MCF 10A (cell line): ENCODE measurements at places on chromosomes 4 and X. TPM values are rescaled to one million over a fixed set of nuclear protein-coding genes. Genes with fewer than 3 reads are reported as not detected.
A peak's percentile ranks its signal among the peaks of the same experiment; 100 is the strongest.

DNA sequence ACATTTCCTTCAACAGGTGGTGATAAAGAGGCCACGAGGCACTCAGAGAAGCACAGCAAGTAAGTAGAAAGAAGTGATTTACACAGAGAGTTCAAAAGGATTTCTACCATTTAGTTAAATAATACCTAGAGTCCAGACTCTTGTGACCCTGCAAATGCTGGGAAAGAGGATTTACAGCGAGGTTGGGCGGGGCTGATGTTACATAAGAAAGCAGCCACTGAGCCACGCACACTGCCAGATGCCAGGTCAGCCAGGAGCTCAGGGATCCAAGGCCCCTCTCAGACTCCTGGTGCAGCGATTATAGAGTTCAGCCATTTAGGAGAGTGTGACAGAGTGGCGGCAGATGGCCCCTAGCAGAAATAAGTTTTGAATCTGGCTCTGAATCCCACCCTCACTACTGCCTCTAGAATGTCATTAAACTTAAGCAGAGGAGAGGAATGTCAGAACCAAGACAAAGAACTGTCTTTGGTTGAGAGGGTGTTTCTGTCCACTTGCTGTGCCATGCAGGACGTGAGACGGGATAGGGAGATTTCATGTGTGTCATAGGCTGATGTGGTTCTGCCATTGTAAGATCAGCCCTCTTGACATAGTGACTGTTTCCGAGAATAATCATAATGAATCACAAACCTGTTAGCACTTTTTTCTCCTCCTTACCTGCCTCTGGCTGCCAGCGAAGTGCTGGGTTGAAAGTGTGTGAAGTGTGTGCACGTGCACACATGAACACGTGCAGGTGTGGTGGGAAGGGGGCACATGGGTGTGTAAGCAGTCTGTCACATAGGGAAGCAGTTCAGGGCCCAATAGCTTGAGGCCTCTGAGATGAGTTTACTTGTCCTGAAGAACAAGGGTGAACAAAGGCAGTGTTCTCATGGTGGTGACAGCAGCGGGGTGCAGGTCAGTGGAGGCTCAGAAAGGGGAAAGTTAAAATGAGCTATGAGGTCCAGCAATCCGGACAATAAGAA lies 50.1 kb downstream of the MFAP3L start:
- no peak for DNase-seq
- no peak overlapping the region for H3K27ac ChIP-seq
- no peak overlapping the region for H3K4me3 ChIP-seq
- no peaks in the 10 kb centered on the region for H3K36me3 ChIP-seq
- no peaks in the 10 kb centered on the region for H3K4me1 ChIP-seq

DNA sequence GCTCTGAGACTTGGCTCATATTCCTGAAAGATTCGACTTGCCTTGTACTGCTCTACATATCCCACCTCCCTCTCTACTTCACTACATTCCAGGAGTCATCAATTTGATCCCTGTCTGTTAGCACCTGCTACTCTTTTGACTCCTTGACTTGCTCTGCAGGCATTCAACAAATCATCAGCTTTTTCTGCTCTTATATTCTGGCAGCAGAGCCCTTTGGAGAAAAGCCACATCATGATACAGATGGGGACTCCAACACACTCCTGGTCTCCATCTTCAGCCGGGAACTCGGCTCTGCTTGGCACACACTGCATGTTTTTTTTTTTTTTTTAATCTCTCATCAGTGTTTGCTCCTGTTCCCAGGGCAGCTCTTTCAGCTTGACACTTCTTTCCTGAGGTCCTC lies 293.2 kb upstream of the LCORL start:
- H3K36me3 ChIP-seq = no peaks in the 10 kb centered on the region
- H3K4me3 ChIP-seq = no peak overlapping the region
- no peaks in the 10 kb centered on the region for H3K27me3 ChIP-seq
- no peak for DNase-seq
- H3K4me1 ChIP-seq = no peaks in the 10 kb centered on the region

GRCh38 chr4:1238676-1239000 lies 10.3 kb downstream of the CTBP1 start:
- H3K4me1 ChIP-seq = no peaks in the 10 kb centered on the region
- DNase-seq = no peak
- no peak overlapping the region for H3K4me3 ChIP-seq
- peaks cover 65% of the 10 kb centered on the region for H3K36me3 ChIP-seq

DNA sequence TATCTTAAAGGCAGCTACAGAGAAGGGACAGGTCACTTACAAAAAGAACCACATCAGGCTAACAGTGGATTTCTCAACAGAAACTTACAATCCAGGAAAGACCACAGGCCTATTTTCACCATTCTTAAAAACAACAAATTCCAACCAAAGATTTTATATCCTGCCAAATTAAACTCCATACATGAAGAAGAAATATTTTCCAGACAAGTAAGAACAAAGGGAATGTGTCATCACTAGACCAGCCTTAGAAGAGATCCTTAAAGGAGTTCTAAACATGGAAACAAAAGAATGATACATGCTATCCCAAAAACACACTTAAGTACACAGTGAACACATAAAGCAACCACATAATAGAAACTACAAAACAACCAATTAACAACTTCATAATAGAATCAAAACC lies 105.6 kb downstream of the ANXA10 start:
- no peak overlapping the region for H3K4me3 ChIP-seq
- DNase-seq = no peak
- H3K4me1 ChIP-seq = no peaks in the 10 kb centered on the region
- peak overlapping the region; percentile 60 for H3K27ac ChIP-seq
- no peaks in the 10 kb centered on the region for H3K27me3 ChIP-seq

Gene ETDB
- not detected in 2 replicates for total RNA-seq

Gene NEUROG2
- not detected in 2 replicates for total RNA-seq

GRCh38 chr4:24195991-24196736 lies 306.3 kb upstream of the PPARGC1A start:
- DNase-seq = no peak
- H3K4me3 ChIP-seq = no peak overlapping the region
- H3K27me3 ChIP-seq = no peaks in the 10 kb centered on the region
- H3K4me1 ChIP-seq = peaks cover 13% of the 10 kb centered on the region
- H3K36me3 ChIP-seq = no peaks in the 10 kb centered on the region
- H3K27ac ChIP-seq = no peak overlapping the region

- H3K27ac ChIP-seq = no peak overlapping the region
- H3K4me1 ChIP-seq = no peaks in the 10 kb centered on the region
- peaks cover 38% of the 10 kb centered on the region for H3K27me3 ChIP-seq
- H3K36me3 ChIP-seq = no peaks in the 10 kb centered on the region
Measured at GRCh38 chr4:6502747-6503465, 30.5 kb upstream of the PPP2R2C start.

DNA sequence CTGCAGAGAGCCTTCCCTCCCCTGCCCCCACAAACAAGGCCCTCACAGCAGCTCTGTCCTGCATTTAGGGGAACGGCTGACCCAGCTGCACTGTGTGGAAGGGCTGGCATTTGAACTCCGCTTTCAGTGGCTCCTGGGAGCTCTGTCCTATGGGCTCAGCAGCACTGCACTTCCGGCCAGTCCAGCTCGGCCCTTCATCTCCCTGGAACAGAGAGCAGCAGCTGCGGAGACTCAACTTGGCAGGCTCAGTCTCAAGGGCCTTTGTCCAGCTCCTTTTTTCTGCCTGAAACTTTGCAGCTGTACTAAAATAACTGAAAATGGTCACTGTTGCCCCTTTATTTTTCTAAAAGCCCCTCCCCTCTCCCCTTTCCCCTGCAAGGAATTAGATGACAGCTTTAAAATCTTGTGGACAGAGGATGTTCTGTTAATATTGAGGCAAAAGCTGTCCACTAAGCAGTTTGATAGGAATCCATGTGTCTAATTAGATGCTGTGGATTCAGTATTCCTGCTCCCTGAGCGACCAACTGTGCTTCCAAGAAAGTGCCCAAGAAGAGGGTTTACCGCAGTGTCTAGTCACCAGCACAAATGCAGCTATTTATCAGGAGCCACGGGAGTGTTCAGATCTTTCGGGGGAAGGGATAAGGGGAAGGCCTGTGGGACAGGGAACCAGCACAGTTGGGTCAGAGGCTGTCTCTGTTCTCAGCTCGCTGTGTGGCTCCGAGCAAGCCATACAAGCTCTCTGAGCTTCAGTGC lies 133.1 kb downstream of the AFAP1 start:
- H3K4me3 ChIP-seq = no peak overlapping the region
- no peak overlapping the region for H3K27ac ChIP-seq
- peaks cover 12% of the 10 kb centered on the region for H3K36me3 ChIP-seq
- no peaks in the 10 kb centered on the region for H3K27me3 ChIP-seq
- peaks cover 17% of the 10 kb centered on the region for H3K4me1 ChIP-seq

Gene RNF150
- 0.32 and 0.44 TPM in 2 replicates for total RNA-seq

Gene GATB
- total RNA-seq = 15.9 and 17.8 TPM in 2 replicates

Gene MAGEB10
- total RNA-seq = not detected in 2 replicates
